Right renal pelvis (tissue), 4 donors: ENCODE measurements at places on chromosomes 13 and 19. TPM values are rescaled to one million over a fixed set of nuclear protein-coding genes. Genes with fewer than 3 reads are reported as not detected.

- no peak for DNase-seq
These were observed 8.2 kb upstream of the SIAH3 start for GRCh38 chr13:45859705-45860104.

DNA sequence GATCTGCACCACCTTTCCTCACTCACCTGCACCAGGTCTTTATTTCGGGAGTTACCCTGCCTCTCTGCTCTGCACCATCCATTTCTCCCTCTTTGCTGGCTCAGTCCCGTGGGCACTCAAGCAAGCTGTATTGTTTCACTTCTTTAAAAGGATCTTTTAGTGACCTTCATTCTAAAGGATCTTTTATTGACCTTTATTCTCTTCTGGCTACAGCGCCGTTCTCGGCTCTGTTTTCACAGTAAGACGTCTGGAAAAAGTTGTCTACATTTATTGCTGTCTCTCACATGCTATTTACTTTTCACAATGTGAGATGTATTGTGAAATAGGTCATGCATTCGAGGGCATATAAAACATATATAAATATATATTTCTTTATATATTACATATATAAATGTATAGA lies 35.6 kb upstream of the ARGLU1 start:
- DNase-seq = no peak

- no peak for DNase-seq
These were observed 1.1 kb upstream of the GTF3A start for GRCh38 chr13:27423333-27423732.

The ZNF709 gene
- 7.2 TPM for polyA plus RNA-seq

GRCh38 chr13:113995051-113995601 lies 21.2 kb upstream of the C13orf46 start:
- DNase-seq = no peak

DNA sequence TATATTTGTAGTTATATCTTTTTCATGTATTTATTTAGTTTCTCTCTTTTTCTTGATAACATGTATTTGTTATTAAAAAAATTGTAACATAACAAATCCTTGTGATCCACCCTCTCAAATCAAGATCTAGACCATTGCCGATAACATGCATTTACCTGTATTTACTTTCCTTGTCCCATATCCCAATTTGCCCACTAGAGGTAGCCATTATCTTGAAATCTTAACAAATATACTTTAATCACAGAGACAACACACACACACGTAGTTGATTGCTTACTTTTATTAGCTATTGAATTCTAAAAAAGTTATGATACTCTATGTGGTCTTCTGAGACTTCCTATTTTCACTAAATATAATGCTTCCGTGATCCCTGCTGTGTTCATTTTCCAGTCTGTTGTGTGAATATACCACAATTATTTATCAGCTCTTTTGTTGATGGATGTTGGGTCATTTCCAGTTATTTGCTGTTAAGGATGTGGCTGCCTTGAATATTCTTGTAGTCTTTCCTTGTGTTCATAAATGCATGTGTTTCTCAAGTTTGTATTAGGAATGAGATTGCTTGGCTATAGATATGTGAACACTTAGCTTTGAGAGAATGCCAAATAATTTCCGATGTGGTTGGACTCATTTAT lies 31.3 kb upstream of the ZMYM2 start:
- DNase-seq = no peak
